ENCODE measurements at places on chromosomes 2 and 18. TPM values are rescaled to one million over a fixed set of nuclear protein-coding genes. Genes with fewer than 3 reads are reported as not detected.

- H3K4me1 ChIP-seq = no peaks in the 10 kb centered on the region
- H3K36me3 ChIP-seq = no peaks in the 10 kb centered on the region
- no peak overlapping the region for H3K4me3 ChIP-seq
- H3K27ac ChIP-seq = no peak overlapping the region
These were observed 40.4 kb downstream of the CDKL4 start for GRCh38 chr2:39203382-39203781.

- H3K27me3 ChIP-seq = no peaks in the 10 kb centered on the region
- no peak overlapping the region for H3K27ac ChIP-seq
- H3K36me3 ChIP-seq = no peaks in the 10 kb centered on the region
- H3K4me1 ChIP-seq = peaks cover 80% of the 10 kb centered on the region
- no peak overlapping the region for H3K4me3 ChIP-seq
These were observed 7.6 kb downstream of the ITGA6 start for GRCh38 chr2:172434821-172435605.

IL1F10 gene
- total RNA-seq = not detected

GRCh38 chr2:172806493-172806892 is 70.8 kb downstream of the RAPGEF4 start:
- no peak overlapping the region for H3K4me3 ChIP-seq
- H3K27me3 ChIP-seq = no peaks in the 10 kb centered on the region
- no peaks in the 10 kb centered on the region for H3K36me3 ChIP-seq
- H3K27ac ChIP-seq = no peak overlapping the region
- H3K4me1 ChIP-seq = no peaks in the 10 kb centered on the region

CYBRD1 gene
- 262 TPM for total RNA-seq

GRCh38 chr18:2984091-2984490 is 28.9 kb downstream of the LPIN2 start:
- DNase-seq = no peak
- peaks cover 85% of the 10 kb centered on the region for H3K4me1 ChIP-seq
- no peak overlapping the region for H3K27ac ChIP-seq
- H3K27me3 ChIP-seq = no peaks in the 10 kb centered on the region
- no peak overlapping the region for H3K4me3 ChIP-seq

MC2R gene
- not detected for total RNA-seq

DNA sequence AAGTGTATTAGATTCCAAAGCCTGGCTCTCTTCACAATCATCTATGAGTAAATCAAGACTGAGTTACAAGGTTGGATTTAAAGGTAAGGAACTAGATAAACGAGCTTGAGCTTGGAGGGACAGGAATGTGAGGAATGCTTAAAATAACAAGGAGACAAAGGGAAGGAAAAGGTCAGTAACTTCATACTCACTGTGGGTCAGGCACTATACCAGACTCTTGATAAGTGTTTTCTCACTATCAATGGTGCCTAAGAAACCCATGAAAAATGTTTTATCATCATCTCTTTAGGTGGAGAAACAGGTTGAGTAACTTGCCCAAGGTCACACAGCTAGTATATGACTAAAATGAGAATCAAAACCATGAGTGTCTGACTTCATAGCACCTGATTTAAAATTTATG is 212.1 kb downstream of the CDH2 start:
- DNase-seq = no peak
- no peaks in the 10 kb centered on the region for H3K36me3 ChIP-seq
- no peak overlapping the region for H3K27ac ChIP-seq

LRRTM1 gene
- not detected for total RNA-seq

DNA sequence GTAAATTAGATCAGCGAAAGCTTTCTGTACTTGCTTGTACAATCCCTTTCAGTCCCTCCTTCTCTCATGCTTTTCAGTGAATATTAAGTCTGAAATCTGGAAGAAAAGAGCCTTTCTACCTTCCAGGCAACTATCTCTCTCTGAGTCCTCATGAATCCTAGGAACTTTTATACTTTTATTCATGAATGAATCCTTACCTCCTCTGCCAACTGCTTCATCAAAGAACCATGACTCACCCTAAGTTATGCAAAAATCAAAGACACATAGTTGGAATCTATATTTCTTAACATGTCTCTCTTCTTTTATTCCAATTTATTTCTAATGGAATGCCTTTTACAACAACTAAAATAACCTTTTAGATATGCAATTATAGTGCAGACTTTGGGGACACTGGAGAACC is 394.2 kb downstream of the CLIP4 start:
- DNase-seq = no peak
- H3K27me3 ChIP-seq = no peaks in the 10 kb centered on the region
- H3K4me1 ChIP-seq = no peaks in the 10 kb centered on the region
- no peaks in the 10 kb centered on the region for H3K36me3 ChIP-seq
- H3K4me3 ChIP-seq = no peak overlapping the region
- H3K27ac ChIP-seq = no peak overlapping the region

DNA sequence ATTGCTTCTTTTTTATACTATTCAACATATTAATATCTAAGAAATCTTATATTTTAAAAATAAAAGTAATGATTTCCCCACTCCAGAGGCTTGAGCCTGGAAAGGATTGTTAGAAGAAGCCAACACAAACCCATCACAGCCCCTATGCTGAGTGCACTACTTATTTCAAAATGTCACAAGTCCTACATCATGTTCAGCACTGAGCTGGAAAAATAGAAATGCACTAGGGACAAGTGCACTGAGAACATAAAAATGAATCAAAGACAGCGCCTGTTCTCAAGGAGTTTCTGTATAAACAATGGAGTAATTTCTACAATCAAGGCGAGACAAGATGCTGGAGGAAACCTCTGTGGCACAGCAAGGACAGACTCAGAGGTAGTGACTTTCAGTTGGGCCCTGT is 155.0 kb downstream of the TXNL1 start:
- no peak overlapping the region for H3K4me3 ChIP-seq
- DNase-seq = no peak
- H3K4me1 ChIP-seq = no peaks in the 10 kb centered on the region
- no peaks in the 10 kb centered on the region for H3K27me3 ChIP-seq

- H3K27ac ChIP-seq = no peak overlapping the region
- H3K36me3 ChIP-seq = peaks cover 25% of the 10 kb centered on the region
- peaks cover 3% of the 10 kb centered on the region for H3K4me1 ChIP-seq
These were observed 146.0 kb upstream of the PGAP1 start for GRCh38 chr2:197072533-197072932.

- no peaks in the 10 kb centered on the region for H3K36me3 ChIP-seq
- no peak overlapping the region for H3K4me3 ChIP-seq
- no peaks in the 10 kb centered on the region for H3K27me3 ChIP-seq
These were observed 172.0 kb downstream of the AFF3 start for GRCh38 chr2:99970292-99970868.

GRCh38 chr2:109030870-109031475 is 42.0 kb upstream of the EDAR start:
- no peaks in the 10 kb centered on the region for H3K27me3 ChIP-seq
- no peaks in the 10 kb centered on the region for H3K36me3 ChIP-seq
- peak overlapping the region; percentile 79 for H3K27ac ChIP-seq

SLC14A1 gene
- 21.8 TPM for total RNA-seq

GRCh38 chr2:38535744-38536506 is 66.8 kb downstream of the HNRNPLL start:
- no peaks in the 10 kb centered on the region for H3K36me3 ChIP-seq
- peak; percentile 91 for DNase-seq
- no peak overlapping the region for H3K27ac ChIP-seq
- H3K4me3 ChIP-seq = peak overlapping the region; percentile 64

GRCh38 chr18:68417166-68417799 is 297.6 kb downstream of the TMX3 start:
- no peak overlapping the region for H3K4me3 ChIP-seq
- no peaks in the 10 kb centered on the region for H3K27me3 ChIP-seq
- H3K36me3 ChIP-seq = no peaks in the 10 kb centered on the region

All from lower lobe of right lung (tissue), 2 donors.